ENCODE measurements at places on chromosomes 6 and 20.
A peak's percentile ranks its signal among the peaks of the same experiment; 100 is the strongest.

- DNase-seq, result no peak
These were observed 72.5 kb downstream of the ANKS1A start for GRCh38 chr6:34961574-34961973.

DNA sequence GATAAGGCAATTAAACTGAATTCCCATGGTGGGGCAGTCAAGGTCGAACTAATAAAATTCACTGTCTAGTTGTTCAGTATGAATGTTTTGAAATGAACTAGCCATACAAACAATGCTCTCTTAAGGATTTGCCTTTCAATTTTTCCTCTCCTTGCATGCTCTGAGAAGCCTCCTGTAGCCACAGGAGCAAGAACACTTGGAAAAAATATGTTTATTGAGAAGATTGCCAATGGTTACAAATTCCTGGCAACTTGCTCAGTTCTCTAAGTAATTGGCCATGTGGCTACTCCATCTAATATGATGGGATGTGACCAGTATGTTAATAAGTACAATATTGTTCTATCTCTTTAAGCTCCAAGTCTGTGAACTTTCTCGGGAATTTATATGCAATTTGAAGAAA lies 49.4 kb downstream of the FUT9 start:
- no peak for DNase-seq

- DNase-seq, result no peak
These were observed 6.1 kb upstream of the ZMYND8 start for GRCh38 chr20:47362361-47363219.

DNA sequence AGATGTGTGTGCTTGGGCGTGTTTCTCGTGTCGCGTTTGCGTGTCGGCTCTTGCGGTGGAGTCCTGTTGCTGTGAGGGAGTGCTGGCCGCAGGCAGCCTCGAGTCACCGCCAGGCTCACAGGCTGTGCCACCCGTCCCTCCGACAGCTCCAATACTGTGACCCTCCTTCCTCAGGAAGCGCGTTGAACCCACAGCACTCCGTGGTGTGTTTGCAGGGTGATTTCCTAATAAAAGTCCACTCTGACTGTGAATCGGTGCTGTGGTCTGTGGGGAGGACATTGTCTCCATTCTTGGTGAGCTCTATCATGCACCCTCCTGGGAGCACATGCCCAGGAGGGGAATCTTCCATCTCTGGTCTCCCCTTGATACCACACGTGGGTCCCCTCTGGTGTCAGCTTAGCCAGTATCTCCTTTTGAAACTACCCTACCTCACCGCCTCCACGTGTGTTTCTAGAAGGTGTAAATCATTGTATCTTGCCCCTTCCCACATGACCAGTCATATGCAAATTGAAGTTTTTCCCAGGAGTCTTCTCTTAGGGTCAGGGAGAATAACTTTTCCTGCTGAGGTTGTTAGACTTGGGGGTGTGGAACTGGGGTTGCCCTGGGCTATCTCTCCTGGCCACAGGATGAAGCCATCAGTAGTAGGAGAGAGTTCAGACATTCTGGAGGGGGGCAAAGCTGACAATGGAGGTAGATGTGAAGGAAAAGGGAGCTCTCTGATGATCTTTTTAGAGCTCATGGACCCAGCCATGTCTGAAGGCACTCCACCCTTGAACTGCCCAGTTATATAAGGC lies 13.3 kb upstream of the PCMTD2 start:
- no peak for DNase-seq

DNA sequence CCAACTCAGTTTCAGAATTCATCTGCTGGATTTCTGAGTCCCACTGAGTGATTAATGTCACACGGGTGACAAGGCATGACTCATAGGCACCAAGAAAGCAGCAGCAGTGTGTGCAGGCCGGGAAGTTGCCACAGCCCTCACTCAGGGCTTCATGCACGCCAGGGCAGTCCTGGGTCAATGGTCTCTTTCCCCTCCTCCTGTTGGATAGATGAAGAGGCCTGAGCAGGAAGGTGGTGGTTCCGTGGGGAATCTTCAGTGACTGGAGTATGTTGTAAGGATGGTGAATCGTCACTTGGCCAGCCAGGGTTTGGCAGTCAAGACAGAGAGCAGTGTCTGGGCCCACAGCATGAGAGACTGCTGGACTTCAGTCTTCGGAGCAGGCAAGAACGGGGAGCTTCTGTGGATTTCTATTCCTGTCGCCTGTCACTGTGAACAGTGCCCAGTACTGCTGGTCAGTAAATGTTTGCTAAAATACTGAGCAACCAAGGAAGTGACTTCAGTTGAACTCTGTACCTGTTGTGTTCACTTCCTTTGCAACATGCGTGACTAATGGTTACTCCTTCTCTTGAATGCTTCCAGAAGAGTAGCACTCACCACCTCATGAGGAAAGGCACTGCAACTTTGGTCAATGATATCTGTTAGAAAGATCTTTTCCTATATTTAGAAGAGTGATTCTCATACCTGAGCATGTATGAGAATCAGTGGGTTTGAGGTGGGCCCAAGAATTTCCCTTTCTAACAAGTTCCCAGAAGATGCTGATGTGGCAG lies 62.0 kb upstream of the CD93 start:
- peak; percentile 81 for DNase-seq

DNA sequence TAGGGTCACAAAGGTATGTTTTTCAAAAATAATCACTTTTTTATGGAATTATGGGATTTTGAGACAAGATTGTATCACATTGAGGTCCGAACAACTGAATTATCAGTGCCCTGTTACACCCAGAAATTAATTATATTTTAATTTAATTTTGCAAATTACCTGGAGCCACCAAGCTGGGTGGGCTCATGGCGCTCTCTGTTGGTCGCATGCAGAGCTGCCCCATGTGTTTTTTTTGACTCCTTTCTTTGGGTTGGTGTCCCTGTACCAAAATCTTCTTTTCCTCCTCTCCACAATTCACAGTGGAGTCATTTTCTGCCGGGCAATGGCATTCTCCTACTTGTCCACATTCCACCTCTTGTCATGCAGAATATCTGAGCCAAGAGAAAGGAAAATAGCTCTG lies 38.9 kb upstream of the FRMD1 start:
- no peak for DNase-seq

DNA sequence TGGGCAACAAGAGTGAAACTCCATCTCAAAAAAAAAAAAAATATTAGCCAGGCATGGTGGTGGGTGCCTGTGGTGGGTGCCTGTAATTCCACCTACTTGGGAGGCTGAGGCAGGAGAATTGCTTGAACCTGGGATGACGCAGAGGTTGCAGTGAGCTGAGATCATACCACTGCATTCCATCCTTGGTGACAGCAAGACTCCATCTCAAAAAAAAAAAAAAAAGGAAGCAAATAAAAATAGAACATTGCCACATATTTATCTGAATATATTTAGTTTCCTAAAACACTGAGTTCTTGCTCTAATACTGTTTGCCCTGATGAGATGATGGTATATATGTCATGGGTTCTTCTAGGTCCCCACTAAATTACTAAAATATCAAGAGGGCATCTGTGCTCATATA lies 28.4 kb downstream of the CASP8AP2 start:
- no peak for DNase-seq

DNA sequence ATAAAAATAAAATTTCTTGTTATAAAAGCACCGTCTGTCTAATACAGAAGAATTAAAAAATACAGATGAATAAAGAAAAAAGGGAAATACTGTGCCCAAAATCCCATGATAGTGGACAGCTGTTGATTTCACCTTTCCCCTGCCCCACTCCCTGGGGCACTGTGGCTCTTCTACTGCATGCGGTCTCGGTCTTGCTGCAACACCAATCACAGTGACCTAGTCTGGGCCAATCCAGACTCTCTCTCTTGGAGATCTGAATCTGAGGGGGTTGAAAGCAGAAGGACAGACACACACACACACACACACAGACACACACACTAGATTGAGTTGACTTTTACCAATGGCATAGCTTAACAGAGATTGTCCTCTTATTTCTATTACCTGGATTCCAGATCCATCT lies 70.5 kb upstream of the FYN start:
- no peak for DNase-seq

DNA sequence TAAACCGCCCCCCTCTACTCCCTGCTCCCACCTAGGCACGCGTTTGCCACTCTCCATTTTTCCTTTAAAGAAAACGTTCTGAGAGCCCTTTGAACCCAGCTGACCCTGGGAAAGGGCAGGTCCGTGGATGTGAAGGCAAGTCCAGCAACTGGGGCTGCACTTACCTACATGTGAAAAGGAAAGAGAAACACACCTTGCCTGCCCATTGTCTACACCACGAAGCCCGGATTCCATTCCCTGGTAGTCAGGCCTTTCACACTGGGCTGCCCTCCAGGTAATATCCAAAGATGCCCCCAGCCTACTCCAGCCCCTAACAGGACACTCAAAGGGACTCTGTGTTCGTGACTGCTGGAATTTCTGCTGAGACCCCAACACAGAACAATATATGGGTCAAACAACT lies 94.4 kb downstream of the CD83 start:
- DNase-seq, result no peak

DNA sequence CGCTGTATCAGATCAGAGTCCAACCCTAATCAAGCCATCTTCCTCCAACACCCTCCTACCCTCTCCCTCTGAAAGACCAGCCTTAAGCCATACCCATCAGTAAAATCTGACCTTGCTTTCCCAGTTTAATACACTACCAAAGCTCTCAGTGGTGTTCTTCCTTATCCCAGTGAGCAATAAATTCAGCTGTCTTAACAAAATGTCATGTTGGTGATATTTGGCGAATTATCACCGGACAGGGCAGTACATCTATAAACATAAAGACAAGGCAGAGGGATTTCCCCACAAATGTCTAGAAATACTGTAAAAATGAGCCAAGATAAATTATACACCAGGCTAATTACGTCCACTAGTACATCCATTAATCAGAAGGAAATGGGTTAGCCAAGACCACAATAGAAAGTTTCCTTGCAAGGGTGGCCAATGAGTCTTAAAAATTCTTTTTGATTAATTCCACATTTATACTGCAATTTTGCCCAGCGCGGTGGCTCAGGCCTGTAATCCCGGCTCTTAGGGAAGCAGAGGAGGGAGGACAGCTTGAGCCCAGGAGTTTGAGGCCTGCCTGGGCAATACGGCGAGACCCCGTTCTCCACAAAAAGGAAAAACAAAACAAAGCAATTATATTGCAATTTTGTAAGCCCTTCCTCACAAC lies 905 bp downstream of the RARS2 start:
- peak; percentile 52 for DNase-seq

- DNase-seq, result no peak
These were observed 25.4 kb downstream of the CDYL start for GRCh38 chr6:4801491-4802110.

DNA sequence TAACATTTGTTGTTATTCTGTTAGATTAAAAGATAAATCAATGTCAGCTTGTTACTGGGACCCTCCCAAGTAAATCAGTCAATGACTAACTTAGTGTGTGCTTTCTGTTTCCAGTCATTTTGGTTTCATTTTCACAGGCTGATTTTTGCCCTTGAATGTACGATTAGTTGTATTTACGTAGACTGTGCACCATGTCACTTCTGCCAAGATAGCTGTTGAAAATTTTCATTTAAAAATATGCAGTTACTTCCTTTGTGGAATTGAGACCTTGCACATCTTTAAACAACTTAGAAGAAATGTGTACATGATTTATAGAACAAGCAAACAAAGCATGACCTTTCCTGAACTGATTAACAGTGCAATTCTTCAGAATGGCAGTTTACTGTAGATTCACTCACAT lies 944.8 kb upstream of the CITED2 start:
- peak; percentile 76 for DNase-seq

DNA sequence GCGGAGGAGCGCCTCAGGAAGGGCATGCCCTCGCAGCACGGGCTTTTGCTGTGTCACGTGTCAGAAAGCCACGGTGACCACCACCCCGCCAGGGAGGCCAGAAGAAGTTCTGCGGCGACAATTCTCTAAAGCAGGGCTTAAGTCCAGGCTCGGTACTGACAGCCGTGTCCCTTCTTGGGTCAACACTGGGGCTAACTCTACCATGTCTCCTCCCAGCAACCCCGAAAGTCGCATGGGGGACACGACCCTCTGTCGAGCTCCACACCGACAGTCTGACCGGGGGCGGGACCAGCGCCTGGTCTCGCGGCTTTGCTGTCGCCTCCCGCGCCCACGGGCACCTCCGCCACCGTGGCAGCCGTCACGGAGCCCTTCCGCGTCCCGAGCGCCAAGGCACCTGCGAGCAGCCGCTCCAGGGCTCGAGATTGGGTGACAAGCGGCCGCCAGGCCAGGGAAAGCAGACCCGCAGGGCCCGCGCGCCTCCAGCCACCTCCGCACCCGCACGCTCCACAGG lies 534 bp downstream of the NANP start:
- DNase-seq, result peak; percentile 31

DNA sequence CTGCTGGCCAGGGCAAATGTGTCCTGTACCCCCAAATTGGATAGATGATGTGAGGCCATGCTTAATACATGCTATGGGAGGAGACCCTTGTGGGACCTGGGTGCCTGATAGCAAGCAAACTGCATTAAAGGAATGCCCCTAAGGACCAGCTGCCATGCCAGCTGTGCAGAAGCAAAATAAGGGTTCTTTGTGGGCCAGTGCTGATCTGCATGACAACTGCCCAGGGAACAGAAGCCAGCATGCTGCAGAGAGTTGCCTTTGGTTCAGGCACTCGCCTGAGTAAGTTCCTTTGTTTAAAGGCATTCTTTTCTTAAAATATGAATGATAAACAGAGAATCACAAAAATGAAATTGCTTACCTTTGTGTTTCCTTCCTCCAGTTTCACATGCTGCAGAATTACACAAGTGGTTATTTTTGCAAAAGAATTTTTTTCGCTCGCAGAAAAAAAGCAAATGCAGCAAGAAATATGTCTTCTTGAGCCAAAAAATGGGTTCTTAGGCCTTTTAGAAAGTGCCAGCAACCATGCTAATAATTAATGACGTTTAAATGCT lies 6.9 kb upstream of the SYNDIG1 start:
- DNase-seq, result no peak

GRCh38 chr6:34425498-34426410 lies at the start of gene RPS10:
Gene RPS10, minus strand, starts transcription at chr6:34426069. Its CDS starts 848 bp downstream, at chr6:34425221.
- peak; percentile 93 for DNase-seq

DNA sequence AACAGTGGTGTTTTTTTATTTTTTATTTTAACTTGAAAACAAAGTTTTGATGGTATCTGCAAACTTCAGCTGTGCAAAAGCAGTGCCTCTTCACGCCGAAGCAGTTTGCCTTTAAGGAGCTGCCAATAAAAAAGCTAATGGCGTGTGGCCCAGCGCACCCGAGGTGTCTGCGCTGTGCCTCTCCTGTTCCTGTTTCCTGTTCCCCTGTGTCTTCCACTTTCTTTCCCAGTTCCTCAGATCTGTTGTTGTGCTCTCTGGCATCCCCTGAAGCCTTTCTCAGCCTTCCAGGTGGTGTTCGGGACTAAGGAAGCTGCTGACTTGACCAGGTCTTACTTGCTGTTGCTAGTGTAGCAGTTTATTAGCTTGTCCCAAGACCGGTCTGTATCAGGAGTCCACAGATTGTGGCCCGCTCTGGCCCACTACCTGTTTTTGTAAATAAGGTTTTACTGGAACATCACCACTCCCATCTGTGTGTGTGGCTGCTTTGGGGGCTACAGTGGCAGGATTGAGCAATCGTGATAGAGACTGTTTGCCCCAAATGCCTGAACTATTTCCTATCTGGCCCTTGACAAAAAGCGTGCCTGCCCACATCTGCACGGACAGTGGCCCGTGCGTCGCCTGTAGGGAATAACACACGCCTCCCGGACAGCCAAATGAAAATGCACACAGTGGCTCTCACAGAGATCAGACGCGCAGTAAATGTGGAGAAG lies 178.3 kb downstream of the TMEM242 start:
- no peak for DNase-seq
